Stimulated activated CD8-positive, alpha-beta memory T cell treated with anti-CD3 and anti-CD28 coated beads, Interleukin-12 subunit alpha, Interleukin-12 subunit beta, amount 100 ng/mL, for 4 hours (primary cell): ENCODE measurements at places on chromosomes 7 and 10.

- no peak for DNase-seq
These were observed 3.9 kb upstream of the NRF1 start for GRCh38 chr7:129607471-129608120.

GRCh38 chr7:133723044-133723443 is 404.1 kb upstream of the LRGUK start:
- no peak for DNase-seq

GRCh38 chr7:52283335-52283734 is 752.1 kb upstream of the POM121L12 start:
- no peak for DNase-seq

- peak; percentile 29 for DNase-seq
These were observed 4.2 kb upstream of the PILRA start for GRCh38 chr7:100369105-100369504.

DNA sequence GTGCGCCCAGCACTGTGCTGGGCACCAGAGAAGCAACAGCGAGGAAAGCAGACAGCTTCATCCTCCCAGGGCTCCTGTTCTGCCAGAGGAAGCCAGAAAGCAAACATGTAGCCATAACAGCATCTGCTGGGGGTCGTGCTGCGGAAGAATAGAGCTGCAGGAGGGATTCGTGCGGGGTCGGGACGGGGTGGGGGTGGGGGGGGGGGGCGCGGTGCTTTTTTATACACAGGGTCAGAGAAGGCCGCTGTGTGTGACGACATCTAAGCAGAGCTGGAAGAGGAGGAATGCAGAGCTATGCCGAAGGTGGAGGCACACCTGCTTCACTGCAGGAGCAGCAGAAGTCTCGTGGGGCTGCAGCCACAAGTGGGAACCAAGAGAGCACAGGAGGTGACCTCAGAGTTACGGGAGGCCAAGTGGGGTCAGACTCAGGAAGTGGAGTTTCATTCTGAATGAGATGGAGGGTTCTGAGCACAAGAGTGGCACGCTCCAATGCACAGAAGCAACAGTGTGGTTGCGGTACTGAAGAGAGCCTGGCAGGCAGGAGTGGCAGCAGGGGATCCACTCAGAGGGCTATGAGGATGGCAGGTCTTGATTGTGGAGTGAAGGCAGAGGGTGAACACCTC is 11.1 kb downstream of the PKD1L1 start:
- DNase-seq = no peak

GRCh38 chr10:89637113-89637512 is 7.9 kb downstream of the PANK1 start:
- DNase-seq = no peak

GRCh38 chr7:30699706-30700495 is 17.6 kb upstream of the CRHR2 start:
- no peak for DNase-seq

- DNase-seq = no peak
These were observed 135.3 kb downstream of the OAT start for GRCh38 chr10:124283215-124283948.

DNA sequence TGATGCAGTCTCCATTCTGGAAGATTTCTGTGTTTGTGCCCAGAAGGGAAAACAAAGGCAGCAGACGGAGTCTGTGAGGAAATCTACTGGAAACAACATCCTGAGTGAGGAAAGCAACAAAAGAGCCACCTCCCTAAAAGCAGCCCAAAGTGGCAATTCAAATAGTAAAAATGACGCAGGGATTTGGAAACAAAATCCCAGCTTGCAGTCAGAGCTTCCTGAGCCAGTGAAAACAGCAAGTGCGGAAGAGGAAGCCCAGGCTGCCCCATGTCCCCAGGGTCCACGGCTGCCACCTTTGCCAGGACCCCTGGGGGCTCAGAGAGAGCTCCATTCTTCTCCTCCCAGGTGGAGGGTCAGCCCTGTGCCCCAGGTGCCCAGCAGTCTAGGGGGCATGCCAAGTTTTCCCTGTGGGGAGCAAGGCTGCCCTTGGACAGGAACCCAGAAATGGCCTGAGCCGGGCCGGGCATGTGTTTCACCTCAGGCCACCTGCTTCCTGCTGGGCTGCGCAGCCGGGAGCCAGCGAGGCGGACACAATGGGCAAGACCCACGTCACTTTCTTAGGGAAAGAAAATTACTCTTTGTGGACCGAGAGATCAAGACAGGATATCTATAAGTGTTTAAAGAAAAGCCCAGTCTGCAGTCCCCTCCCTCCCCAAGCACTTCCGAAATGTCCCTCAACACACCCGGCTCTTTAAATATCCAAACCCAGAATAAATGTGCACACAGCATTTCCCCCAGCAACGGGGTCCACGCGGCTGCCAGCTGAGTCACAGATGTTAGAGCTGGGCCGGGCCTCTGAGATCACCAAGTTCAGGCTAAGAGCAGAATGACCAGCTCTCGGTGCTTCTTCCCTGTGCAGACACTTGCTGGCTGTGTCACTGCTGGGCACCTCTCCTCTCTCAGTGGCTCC is 231.1 kb downstream of the ARHGAP12 start:
- no peak for DNase-seq
